Upper lobe of right lung (tissue), 1 donor: ENCODE measurements at places on chromosomes 7 and 10.

DNA sequence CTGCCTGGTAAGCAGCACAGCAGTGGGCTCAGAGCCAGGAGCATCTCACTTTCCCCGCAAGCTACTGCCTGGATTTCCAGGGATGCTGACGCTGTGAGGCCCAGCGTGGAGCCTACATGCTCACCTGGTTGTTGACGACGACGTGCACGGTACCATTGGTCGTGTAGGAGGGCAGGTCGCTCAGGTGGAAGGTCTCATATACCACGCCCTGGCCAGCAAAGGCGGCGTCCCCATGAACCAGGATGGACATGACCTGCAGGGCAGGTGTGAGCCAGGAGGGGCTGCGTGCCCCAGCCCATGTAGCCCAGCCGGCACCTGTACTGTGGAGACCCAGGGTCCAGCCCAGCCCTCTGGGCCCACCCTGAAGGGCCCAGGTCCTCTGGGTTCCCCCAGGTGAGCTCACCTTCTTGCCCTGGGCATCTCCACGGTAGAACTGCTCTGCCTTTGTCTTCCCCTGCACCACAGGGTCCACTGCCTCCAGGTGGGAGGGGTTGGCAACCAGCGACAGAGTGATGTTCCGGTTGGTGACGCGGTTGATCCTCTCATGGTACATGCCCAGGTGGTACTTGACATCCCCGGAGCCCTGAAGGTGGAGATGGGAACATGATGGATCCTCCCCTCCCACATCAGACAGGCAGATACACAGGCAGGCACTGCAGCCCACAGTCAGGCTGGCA is 15.4 kb downstream of the OGDHL start:
- DNase-seq, result no peak

DNA sequence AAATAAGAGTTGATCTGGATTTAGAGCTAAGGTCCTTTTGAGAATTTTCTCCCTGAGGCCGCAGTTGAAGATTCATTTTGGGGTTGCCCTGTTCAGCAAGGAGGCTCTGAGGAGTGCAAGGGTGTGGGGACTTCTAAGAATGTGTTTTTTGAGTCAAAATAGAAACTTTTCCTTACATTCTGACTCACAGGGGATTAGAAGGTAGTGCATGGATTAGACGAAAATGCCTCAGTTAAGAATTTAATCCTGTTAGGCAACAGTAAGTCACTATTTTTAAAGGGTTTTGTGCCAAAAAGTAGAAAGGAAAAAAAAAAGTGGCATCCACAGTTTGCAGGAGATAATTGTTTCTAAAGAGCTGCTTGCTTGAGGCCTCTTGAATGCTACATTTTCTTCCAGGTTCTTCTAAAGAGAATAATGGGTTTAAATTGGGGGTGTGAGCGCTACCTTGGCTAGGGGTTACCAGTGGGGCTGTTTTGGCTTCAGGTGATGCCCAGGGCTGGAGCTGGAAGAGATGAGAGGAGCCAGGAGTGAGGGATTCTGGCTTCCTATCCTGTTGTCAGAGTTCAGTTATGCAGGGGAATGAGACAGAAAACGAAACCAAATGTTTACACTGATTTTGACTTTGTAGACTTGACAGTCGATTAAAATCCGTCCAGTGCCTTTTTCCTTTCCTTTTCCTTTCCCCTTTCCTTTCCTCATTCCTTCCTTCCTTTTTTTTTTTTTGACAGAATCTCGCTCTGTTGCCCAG is 52.9 kb downstream of the BAMBI start:
- no peak for DNase-seq

- DNase-seq, result no peak
These were observed 131.9 kb downstream of the NRCAM start for GRCh38 chr7:108324053-108325038.

GRCh38 chr7:2542011-2542915 is 13.1 kb downstream of the BRAT1 start:
- peak; percentile 63 for DNase-seq

DNA sequence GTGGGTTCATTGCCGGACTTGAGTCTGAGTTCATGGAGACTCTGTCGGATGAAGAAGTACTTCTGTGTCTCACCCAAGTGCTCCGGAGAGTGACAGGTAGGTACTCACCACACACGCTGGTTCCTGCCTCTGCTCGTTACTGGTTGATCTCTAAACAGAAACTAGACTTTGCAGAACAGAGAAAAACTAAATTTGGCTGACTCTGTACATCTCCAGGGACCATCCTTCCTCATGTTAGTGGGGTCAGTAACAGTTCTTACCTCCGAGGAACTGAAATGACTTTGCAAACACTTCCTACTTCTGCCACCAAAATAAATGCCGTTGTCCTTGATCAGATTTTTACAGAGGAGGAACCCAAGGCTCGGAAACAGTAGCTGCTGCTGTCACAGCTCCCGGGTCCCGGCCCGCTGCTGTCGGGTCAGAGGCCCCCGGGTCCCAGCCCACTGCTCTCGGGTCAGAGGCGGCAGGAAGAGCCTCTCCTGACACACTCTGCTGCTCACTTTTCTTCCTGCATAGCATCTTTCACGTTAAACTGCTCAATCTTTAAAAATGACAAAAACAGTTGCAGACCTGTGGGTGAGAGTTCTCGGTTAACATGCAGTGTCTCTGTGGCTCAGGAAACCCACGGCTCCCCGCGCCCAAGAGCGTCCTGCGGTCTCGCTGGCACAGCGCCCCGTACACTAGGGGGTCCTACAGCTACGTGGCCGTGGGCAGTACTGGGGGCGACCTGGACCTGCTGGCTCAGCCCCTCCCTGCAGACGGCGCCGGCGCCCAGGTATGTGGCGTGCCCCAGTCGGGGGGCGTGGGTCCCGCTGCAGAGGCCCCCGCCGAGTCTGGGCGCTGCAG is 4.8 kb upstream of the MTG1 start:
- peak; percentile 70 for DNase-seq

- DNase-seq, result peak; percentile 83
These were observed at the start of gene ANKRD2 for GRCh38 chr10:97572214-97572989. Gene ANKRD2 (plus strand): TSS chr10:97572779. CDS start chr10:97572789, 10 bp downstream.

DNA sequence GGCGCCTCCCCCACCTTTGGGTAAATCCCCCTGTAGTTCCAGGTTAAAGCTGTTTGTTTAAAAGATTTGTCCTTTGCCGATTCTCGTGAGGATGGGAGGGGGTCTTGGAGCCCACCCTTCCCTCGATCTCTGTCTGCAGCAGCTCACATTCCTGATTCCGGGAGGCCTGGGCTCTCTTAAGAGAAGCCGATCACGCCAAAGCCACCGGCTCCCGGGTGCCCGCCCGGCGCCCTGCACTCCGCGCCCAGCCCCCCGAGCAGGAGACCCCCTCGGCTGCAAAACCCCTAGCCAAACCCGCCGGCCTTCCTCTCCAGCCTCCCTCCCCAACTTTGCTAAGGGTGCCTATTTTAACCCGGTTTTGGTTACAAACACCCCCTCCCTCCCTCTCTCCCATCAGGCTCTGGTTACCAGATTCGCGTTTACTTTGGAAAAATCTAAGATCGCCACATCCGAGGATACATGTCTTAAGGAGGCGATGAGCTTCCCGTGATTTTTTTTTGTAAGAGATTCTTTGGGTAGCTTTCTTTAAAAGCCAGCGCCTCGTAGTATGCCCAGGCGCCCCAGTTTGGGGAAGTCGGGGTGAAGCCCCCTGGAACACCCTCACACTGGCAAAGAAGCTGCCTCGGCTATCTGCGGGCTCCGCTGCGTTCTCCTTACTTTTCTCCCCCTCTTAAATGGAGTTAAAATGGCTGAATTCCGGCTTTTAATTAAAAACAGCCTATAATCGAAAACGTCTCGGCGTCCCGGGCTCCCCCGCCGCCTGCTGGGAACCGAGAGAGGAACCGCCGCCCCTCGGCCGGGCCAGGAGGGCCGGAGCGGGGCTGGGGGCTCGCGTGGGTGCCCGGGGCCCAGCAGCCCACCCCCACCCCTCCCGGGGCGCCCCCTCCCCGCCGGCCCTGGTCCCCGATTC is 983 bp downstream of the TNRC18 start:
- peak; percentile 73 for DNase-seq

DNA sequence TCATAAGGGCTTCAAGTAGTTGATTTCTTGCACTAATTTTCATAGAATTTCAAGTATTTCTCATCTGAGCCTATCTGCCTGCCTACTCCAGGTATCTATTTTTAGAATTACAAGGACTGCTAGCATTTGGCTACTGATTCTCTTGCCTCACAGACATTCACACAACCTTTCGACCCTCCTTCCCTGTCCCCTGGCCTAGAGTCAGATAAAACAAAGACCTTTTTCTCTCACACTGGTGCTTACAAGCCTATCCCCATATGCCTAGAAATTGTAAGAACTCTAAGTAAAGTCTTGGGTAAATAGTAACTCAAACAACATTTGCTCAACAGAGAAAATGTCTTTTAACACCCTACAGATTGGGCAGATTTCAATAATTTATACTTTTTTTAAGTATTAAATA is 6.3 kb downstream of the GPAM start:
- no peak for DNase-seq

DNA sequence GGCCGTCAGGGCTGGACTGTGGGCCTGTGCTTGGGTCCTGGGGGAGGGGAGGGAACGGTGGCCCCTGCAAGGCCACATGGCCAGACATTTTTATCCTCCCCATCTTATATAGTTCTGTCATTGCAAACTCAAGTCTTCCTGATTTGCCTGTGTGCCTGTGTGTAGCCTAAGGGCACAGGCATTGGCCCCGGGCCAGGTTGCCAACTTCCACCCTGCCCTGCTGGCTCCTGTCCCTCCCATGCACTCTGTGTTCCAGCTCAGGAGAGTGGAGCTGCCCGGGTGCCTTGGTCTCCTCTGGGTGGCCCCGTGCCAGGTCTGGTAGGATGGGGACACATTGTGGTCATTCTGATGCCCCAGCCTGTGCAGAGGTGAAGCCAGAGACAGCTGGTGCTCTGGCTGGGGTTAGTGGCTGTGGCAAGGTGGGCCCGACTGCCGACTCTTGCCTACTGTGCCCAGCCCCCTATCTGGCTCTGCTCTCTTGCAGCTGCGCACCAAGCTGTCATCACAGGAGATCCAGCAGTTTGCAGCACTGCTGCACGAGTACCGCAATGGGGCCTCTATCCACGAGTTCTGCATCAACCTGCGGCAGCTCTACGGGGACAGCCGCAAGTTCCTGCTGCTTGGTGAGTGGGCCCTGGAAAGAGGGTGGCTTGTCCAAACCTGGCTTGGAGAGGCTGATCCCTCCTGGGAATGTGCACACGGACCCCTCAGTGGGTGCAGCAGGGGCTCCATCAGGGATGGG is 14.8 kb downstream of the NACAD start:
- no peak for DNase-seq

DNA sequence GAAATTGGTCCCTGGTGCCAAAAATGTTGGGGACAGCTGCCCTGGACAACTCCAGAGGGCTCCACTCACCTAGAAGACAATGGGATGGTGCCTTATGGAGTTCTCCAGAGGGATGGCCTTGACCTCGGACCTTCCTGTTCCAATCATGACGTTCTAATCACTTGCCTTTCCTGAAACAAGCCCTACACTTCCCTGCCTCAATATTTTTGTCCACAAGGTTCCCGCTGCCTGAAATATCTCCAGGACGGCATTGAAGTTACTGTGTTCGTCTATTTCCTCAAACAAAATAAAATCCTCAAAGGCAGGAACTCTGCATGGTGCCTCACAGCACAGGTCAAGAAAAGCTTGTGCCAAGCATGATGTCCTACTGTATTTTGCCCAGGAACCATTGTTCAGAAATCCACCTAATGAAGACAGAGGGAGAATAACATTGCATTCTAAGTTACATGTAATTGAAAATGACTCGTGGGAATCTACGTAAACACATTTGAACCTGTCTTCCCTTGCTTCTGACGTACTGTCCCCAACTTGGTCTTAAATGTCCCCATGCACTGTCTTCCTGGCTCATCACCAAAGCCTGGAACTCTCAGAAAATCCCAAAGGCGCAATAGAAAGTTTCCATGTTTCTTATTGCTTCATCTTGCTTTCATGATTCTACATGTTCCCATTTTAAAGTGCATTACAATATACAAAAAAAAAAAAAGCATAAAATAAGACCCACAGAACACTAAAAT is 342.3 kb upstream of the NRP1 start:
- DNase-seq, result no peak

- no peak for DNase-seq
These were observed 130.7 kb downstream of the ADRA2A start for GRCh38 chr10:111207500-111207899.

DNA sequence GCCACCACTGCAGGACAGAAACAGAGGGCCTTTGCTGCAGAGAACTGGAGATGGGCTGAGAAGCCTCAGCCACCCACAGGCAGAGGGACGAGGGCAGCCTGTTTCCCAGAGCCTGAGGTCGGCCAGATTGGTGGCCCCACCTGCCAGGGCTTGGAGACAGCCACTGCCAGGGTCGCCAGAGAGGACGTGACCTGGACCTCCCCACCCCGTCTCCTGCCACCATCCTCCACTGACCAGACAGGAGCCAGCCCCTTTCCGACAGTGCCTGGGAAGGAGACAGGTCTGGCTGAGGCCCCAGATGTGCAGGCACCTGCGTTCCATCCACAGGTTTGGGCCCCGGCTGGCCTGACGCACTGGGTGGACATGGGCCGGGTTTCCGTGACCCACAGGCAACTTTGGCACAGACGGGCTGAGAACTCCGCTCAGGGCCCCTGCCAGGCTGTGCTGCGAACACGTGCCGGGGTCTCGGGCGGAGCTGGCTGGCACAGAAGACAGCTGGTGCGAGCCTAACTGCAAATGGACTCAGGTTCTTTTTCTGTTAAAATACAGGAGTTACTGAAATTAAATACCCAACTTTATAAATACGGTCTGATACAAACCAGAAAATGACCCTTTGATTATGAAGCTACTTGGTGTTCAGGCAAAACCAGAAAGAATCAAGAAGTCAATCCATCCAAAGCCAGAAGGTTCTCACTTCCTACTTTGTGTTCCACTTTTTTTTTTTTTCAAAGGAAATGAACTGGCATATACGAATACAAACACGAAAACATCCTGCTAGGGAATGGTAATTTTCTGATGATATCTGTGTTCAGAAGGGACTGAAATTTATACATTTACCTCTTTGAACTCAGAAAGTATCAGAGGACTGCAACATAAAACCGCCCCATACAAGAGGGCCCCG is 6.9 kb downstream of the COX19 start:
- DNase-seq, result no peak

GRCh38 chr7:102396710-102397019 is 502 bp downstream of the PRKRIP1 start:
- no peak for DNase-seq

DNA sequence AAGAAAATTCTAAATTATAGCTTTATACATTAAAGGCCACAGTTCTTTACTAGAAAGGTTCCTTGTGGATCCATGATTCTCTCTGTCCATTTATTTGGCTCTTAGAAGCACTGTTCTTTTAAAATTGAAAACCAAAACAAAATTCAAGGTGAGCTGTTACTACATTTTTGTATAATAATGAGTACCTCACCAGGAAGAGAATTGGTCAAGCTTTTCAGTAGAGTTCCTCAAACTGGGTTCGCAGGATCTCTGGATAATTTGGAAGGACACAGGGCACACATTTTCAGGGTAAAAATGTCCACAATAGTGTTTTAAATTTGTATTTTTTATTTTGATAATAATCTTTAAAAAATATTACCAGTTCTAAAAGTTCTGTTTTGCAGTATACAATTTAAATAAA is 93.0 kb downstream of the PPP1R3A start:
- DNase-seq, result no peak

- DNase-seq, result no peak
These were observed 628 bp downstream of the MPLKIP start for GRCh38 chr7:40133561-40134427.
